Breast epithelium (tissue), 4 donors: ENCODE measurements at places on chromosomes 3 and 15.

GRCh38 chr3:108021533-108021932, 69.3 kb downstream of the CD47 start:
- H3K4me3 ChIP-seq = no peak overlapping the region
- no peaks in the 10 kb centered on the region for H3K4me1 ChIP-seq
- H3K36me3 ChIP-seq = no peaks in the 10 kb centered on the region
- H3K27me3 ChIP-seq = no peaks in the 10 kb centered on the region
- no peak for DNase-seq
- no peak overlapping the region for H3K27ac ChIP-seq

GRCh38 chr3:160565442-160566403, at the start of gene KPNA4:
Gene KPNA4 (minus strand): TSS chr3:160565571. CDS start chr3:160565282, 289 bp downstream.
- peak within 1 kb of the TSS; percentile 99 for H3K27ac ChIP-seq
- peaks cover 13% of the 10 kb centered on the region for H3K4me1 ChIP-seq
- H3K27me3 ChIP-seq = no peaks in the 10 kb centered on the region
- DNase-seq = peak; percentile 97

DNA sequence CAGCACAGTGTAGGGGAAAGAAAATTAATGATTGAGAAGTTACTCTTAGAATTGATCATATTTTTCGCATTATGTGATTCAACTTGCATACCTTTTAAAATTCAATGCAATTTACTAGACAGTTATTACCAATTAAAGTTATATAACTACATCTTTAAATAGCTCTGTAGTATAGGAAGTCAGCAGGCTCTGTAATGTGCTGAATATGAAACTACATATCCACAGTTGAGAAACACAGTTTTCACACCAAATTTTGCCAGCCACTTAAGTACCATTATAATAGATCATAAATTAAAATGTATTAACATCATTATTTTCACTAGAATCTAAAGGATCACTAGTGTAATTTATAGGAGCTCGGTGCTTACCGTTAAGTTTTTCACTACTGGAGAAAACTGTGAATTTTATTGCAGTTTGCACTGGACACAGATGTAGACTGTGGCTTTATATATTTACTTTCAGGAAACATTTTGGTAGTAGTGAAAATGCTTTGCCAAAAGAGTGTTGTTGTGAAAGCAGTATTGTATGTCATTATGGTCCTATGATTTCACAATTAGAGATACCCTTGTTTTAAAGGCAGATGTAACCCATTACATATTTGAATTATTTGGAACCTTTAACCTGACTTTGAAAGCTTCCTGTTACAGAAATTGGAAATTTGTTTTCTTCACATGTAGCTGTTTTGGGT, 113.6 kb downstream of the PLCL2 start:
- no peaks in the 10 kb centered on the region for H3K36me3 ChIP-seq
- H3K4me1 ChIP-seq = no peaks in the 10 kb centered on the region
- no peak for DNase-seq
- H3K4me3 ChIP-seq = no peak overlapping the region

- H3K4me1 ChIP-seq = no peaks in the 10 kb centered on the region
- H3K36me3 ChIP-seq = no peaks in the 10 kb centered on the region
- H3K4me3 ChIP-seq = no peak overlapping the region
- no peak for DNase-seq
Measured at GRCh38 chr15:64558460-64559179, 98.2 kb downstream of the ZNF609 start.

DNA sequence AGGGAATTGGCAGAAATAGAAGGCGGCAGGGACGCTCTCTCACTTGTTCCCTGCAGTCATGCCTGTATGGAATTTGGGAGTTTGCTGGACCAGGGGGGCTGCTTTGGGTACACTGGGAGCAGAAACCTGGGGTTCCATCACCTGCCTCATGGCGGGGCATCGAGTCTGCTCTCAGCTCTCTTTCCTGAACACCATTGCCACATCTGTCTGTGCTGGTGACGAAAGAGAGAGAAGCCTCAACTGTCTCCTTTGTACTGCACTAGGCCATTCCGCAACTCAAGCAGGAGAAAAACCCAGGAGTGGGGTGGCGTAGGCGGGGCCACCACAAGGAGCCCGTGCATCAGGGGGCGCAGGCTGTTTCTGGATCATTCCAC, 14.0 kb downstream of the TMEM158 start:
- no peaks in the 10 kb centered on the region for H3K4me1 ChIP-seq
- H3K27ac ChIP-seq = no peak overlapping the region
- DNase-seq = no peak
